ENCODE measurements at places on chromosomes 12 and 14. TPM values are rescaled to one million over a fixed set of nuclear protein-coding genes. Genes with fewer than 3 reads are reported as not detected.

- no peaks in the 10 kb centered on the region for H3K4me1 ChIP-seq
- no peaks in the 10 kb centered on the region for H3K27me3 ChIP-seq
- DNase-seq = no peak
- H3K27ac ChIP-seq = no peak overlapping the region
- no peaks in the 10 kb centered on the region for H3K36me3 ChIP-seq
These were observed 37.2 kb downstream of the GABARAPL1 start for GRCh38 chr12:10249690-10250455.

Gene RGS6
- 9.1 TPM for total RNA-seq

DNA sequence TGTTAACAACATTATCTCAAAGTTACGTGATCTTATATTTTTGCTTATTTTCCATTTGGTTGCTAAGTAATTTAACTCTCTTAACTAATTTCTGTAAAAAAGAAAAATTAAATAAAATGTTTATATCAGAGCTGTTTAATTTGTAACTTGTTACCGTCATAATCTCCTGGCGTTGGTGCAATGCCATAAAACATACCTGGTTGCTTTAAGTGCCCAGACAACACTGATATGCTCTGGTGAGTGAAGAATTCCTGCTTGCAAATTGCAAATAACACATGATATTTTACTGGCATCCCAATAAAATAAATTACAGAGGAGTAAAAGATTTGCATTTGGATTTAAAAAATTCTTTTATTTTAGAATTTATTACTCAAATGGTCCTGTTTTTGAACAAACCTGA, 640.1 kb upstream of the MIS18BP1 start:
- H3K4me3 ChIP-seq = no peak overlapping the region
- no peak overlapping the region for H3K27ac ChIP-seq
- H3K4me1 ChIP-seq = peaks cover 7% of the 10 kb centered on the region
- no peak for DNase-seq
- no peaks in the 10 kb centered on the region for H3K27me3 ChIP-seq

Gene SSTR1
- 18.1 TPM for total RNA-seq

Gene NAA30
- total RNA-seq = 48.3 TPM

Measured in spinal cord (tissue), 10 donors.